ENCODE measurements at places on chromosomes 13 and 19.
A peak's percentile ranks its signal among the peaks of the same experiment; 100 is the strongest.

DNA sequence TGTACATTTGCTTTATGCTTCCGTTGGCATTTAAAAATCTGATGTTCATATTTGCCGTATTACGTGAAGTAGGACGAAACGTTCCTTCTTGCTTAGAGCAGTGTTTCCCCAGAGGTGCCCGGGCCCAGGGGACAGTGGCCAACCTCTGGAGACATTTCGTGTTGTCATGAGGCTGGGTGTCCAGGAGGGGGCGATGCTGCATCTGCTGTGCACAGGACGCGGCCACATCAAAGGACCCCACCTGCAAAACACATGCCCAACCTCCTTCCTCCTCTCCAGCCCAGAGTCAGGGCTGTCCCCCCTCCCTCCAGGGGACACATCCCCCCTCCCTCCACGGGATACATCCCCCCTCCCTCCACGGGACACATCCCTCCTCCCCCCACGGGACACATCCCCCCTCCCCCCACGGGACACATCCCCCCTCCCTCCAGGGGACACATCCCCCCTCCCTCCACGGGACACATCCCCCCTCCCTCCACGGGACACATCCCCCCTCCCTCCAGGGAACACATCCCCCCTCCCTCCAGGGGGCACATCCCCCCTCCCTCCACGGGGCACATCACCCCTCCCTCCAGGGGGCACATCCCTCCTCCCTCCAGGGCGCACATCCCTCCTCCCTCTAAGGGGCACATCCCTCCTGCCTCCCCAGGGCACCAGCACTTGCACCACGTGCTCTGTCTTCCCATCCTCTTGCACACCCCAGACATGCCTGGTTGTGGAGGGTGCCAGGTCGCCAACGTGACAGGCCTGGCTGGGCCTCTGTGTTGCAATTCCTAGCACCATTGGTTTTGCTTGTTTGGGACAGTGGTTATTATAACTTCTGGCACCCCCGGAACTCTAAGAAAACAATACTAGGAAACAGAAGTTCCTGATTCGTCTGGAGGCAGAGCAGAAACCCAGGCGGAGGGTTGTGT, 46.7 kb downstream of the GAS6 start:
- DNase-seq = peak; percentile 88

- DNase-seq = no peak
Measured at GRCh38 chr13:48486362-48486761, 46.5 kb downstream of the RCBTB2 start.

- DNase-seq = no peak
Measured at GRCh38 chr13:32200741-32201140, 114.4 kb downstream of the ZAR1L start.

- DNase-seq = no peak
Measured at GRCh38 chr13:112748947-112749735, 59.3 kb downstream of the ATP11A start.

- DNase-seq = no peak
Measured at GRCh38 chr19:31882709-31883108, 462.7 kb upstream of the ZNF507 start.

DNA sequence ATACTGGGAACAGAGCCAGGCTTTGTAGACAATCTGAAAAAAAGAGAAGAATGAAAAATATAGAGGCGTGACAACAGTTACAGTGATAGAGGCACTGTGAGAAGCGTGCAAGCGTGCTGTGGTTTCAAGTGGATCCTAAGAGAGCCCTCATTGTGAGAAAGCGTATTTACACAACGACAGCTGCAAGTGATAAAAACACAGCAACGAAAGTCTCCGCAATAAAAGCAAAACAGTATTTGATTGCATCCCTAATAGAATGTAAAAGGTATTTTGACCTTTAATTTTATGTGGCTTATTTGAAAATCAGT, 642.7 kb upstream of the ARGLU1 start:
- peak; percentile 100 for DNase-seq

DNA sequence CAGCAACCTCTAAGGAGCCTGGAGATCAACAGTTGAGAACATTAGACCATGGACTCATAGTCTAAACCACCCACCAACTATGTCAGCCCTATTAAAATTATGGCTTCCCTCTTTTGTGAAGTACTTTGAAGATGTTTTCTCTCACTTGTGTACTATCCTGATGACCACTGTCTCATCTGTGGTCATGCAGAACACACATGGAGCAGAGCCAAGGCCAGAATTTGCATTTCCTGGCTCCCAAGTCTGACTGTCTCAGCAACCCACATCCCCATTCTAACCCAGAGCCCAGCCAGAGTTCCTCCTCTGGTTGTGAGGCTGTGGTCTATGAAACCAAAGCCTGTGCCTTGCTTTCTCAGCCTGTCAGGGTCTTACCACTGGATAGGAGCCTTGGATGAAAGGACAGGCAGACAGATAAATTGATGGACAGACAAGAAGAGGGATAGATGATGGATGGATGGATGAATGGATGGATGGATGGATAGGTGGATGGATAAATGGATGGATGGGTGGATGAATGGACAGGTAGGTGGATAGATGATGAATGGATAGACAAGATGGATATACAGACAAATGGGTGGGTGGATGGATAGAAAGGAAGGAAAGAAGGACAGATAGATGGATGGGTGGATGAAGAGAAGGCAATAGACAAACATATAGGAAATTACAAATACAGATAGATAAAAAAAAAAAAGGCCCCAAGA, 35.4 kb downstream of the ZNF557 start:
- no peak for DNase-seq

DNA sequence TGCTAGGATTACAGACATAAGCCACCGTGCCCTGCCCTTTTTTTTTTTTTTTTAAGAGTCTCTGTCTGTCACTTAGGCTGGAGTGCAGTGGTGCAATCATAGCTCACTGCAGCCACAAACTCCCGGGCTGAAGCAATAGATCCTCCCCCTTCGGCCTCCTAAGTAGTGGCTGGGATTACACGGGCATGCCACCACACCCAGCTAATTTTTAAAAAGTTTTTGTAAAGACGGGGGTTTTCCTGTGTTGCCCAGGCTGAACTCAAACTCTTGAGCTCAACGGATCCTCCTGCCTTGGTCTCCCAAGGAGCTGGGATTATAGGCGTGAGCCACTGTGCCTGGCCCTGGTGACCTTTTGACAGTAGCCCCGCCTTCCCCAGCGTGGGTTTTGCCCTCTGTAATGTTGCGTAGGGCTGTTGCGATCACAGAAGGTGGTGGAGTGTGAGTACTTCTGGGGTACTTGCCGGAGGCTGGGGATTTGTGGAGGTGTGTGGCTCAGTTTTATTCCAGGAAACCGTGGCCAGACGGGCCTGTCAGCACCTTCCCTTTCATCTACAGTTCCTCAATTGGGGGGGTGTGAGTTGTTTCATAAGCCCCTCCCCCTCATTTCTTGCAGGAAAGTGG, 11.6 kb upstream of the RETN start:
- DNase-seq = no peak

GRCh38 chr13:42305503-42305902, 33.6 kb downstream of the AKAP11 start:
- DNase-seq = no peak

- peak; percentile 79 for DNase-seq
Measured at GRCh38 chr13:22012686-22013085, 341.8 kb downstream of the FGF9 start.

GRCh38 chr13:51869916-51870315, 8.1 kb downstream of the CCDC70 start:
- DNase-seq = no peak

DNA sequence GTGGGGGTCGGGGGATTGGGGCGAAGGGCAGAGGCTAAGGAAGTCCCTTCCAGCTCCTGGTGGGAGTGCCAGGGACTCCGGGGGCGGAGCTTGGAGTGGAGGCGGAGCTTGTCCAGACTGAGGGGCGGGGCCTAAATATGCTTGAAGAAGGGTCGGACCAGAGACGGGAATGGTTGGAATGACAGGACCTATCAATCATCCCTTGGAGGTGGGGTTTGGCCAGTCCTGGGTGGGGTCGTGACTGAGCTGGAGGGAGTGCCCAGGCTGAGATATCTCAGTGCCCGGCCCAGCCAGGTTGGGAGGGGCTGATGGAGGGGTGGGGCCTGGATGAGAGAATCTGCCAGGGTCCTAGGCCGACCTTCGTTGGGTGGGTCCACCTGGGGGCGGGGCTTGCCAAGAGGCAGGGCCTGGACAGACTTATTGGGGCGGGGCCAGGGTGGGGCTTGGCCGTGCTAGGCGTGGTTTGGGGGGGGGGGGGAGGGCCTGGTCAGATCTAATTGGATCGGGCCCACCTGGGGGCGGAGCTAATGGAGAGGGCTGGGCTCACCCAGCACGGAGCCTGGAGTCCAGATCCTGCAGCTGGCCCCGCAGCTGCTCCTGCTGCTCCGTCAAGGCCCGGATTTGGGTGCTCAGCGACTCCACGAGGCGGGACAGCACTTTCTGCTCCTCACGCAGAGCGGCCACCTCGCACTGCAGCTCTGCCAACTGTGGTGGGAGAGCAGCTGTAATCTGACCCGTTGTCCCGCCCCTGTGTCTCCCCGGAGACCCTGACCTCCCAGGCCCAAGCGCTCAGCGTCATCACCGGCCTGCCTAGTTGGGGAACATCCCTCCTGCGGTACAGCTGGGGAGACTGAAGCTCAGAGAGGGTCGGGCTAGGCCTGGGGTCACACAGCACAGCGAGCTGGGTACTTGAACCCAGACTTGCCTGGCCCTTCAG, 2.6 kb upstream of the WIZ start:
- DNase-seq = peak; percentile 24

DNA sequence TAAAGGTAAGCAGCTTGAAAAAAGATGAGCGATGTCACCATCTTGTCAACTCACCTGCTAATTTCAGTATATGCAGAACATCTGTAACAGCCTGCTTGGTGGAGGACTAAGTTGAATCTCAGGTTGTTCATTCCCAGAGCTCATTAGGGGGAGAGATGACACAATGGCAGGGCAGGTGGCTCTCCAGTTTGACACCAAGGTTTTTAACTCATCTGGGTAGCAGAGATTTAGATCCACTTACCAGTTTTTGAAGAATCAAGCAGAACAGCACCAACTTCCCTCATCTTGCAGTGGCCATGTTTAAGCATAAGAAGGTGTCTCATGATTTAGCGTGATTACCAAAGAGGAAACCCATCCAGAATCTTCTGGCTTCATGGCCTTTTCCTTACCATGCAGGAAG, 168.3 kb downstream of the TSHZ3 start:
- no peak for DNase-seq

DNA sequence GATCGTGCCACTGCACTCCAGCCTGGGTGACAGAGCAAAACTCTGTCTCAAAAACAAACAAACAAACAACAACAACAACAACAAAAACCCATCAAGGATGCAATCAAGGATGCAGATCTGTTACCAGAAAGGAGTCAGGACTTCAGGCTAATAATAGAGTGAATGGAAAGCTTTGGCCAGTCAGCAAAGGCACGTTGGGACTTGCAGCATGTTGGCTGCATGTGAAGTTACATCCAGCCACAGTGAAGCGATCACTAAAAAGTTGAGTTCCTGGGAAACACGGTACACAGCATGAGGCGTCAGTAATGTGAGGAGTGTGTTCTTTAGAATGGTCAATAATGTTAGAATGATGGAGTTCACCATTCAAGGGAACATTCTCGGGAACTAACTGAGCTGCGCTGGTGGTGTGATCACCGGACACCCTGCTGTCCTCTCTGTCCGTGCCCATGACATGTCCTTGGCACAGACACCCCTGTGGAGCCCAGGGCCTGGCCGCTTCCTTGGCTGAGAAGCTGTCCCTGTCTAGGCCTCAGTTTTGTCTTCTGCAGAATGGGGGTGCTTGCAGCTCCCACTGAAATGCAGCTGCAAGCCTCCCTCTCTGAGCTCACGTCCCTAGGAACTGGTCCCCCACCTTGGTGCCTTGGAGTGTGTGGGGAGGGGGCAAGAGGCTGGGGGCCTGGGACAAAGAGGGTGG, 2.3 kb upstream of the LGALS7B start:
- DNase-seq = no peak

DNA sequence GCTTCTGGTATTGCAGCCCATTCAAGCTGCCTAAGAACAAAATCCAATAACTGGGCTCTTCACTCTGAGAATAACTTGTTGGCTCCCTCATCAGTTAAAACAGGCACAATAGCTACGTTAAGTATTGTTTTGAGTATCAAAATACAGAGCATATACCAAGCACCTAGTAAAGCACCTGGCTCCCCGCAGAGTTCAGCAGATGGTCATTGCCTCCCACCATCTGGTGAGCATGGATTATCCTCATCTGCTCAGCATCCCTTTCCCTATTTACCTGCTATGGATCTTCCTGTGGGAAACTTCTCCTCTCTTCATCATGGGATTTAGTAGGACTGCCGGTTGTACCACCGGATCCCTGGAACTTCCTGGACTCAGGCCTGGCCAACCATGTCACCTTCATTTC, 199.2 kb upstream of the MAB21L1 start:
- DNase-seq = peak; percentile 28

DNA sequence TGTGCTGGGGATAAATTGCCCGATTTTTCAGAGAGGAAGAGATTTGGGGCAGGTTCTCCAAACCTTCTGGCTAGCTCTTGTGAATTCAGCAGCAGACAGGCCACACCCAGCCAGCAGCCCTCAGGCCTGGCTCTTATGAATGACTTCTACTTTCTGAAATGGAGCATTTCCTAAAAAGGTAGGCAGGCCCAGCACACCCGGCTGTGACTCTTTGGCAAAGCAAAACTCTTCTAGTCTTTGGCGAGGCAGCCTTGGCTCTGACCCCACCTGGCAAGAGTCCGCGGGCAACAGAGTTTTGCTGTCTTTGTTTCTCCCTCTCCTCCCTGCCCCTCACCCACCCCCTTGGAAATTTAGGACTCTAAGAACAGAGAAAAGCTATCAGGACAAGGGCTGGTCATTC, 221.2 kb downstream of the ZNF536 start:
- DNase-seq = no peak

DNA sequence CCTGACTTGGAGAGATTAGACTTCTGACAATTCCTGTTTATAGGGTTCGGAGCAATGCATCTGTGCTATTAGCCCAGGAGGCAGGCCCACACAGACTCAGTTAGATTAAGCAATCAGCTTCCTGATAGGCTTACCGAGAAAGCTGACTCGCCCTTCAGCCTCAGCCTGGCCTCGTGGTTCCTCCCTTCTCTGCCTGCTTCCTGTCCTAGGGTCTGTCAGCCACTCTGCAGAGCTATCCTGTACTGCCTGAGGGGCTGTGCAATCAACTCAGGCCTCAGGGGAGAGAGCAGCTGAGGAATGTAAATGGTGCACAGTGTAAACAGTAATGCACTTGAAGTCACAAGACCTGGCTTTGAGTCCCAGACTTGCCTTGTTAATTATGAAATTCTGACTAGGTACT, 30.7 kb downstream of the HTR2A start:
- no peak for DNase-seq

GRCh38 chr13:35473802-35474201, 2.7 kb downstream of the MAB21L1 start:
- no peak for DNase-seq

- peak; percentile 85 for DNase-seq
Measured at GRCh38 chr19:34926685-34927375, at the start of gene ZNF30. TSS of gene ZNF30 (plus strand) at chr19:34926903. CDS start at chr19:34929948, 3,045 bp downstream.

DNA sequence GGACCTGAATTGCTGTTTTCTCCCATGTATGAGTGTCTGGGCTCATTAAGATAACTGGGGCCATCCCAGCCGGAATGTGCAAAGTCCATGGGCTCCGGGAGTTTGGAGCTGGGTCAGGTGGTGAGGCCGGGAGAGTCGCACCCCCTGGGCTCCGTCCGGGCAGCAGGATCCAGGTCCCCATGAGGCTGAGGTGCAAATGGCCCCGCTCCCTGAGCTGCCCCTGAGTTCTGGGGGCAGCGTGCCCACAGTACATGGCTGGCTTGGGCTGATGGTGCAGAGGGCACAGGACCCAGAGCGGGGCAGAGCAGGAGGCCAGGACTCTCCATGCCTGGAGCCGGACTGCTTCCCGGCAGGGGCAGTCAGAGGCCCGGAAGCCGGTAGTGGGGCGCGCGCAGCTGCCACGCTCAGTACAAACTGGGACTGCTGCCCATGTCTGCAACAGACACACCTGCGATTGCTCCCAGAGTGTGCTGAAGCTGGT, 136.0 kb downstream of the KDM4B start:
- peak; percentile 47 for DNase-seq

GRCh38 chr19:11578258-11579142, 1.1 kb upstream of the ACP5 start:
- no peak for DNase-seq
